Sciatic nerve (tissue), 2 donors: ENCODE measurements at places on chromosomes 1 and 21. TPM values are rescaled to one million over a fixed set of nuclear protein-coding genes. Genes with fewer than 3 reads are reported as not detected.

NCF2 gene
- total RNA-seq = 29.6 TPM

GRCh38 chr1:158675563-158676323 lies 10.8 kb downstream of the SPTA1 start:
- no peak for DNase-seq

MATN1 gene
- 0.18 TPM for total RNA-seq

DNA sequence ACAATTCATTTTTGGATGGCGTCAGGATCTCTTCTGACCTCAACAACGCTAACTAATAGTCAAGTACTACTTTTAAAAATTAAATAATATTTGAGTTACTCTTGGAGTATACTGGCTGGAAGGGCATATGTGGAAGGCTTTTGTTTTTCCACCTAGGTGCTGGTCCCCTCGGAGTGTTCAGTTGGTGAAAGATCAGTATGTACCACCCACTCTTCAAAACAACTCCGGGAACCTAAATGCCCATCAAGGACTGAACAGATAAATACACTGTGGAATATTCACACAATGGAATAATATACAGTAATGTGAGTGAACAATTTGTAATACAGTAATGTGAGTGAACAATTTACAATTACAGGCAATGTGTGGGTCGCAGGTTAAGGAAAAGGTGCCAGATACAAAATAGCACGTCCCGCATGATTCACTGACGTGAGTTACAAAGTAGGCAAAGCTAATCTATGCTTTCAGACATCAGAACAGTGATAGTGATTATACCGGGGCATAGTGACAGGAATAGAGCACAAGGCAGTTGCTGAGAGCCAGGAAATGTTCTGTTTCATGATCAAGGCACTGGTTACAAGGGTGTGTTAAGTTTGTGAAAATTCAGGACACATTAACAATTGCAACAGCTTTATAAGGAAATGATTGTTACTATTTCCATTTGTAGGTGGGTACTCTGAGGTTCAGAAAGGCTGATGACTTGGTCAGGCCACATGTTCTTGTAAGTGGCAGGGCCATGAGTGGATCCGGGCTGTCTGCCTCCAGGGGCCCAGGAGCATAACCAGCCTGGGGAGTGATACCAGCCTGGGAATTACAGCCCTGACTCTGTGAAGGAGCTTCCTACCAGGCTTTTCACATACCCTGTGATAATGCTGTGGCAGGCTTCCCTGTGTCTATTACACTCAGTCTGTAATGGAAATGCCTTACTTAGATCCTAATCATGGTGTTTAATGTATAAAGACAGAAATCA lies 59.3 kb upstream of the ABCD3 start:
- DNase-seq = no peak

CD164L2 gene
- not detected for total RNA-seq

DNA sequence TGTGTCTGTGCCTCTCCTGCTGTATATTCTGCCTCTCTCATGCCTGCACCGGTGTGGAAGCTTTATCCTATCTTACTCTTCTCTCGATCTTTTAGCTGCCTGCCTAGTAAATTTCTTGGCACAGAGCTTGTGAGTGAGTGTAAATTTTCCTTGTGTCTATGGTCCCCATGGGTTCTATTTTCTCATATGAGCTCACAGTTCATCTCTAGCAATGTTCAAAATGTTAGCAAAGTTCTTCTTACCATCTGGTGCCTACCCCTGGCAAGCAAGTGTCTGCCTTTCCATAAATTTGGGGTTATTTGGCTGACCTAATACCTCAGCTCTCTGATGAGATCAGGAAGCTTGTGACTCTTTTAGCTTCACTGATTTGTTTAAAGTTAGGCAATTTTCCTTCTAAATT lies 572.1 kb upstream of the BRINP3 start:
- no peak for DNase-seq

SPEN gene
- total RNA-seq = 97.7 TPM

- DNase-seq = no peak
Observed at GRCh38 chr1:198918920-198919319, 280.1 kb downstream of the PTPRC start.

FCRL1 gene
- 1.4 TPM for total RNA-seq

DNA sequence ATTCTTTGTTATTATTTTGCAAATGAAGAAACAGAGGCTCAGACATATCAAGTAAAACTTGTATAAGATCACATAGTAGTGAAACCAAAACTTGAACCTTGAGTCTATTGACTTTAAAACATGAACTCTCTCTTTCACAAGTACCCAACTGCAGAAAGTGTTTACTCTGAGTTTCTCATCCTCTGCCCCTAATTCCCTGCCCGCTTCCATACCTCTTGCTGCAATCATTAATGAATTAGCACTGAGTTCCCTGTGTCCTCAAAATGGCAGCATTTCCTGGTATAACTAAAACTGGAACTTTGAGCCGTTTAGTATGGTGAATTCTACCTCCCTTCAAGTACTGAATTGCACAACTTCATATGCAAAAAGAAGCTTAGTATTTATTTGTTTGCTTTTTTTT lies 147.7 kb upstream of the DNAH14 start:
- DNase-seq = no peak

BTG2 gene
- 83.5 TPM for total RNA-seq

- no peak for DNase-seq
Observed at GRCh38 chr1:7380712-7381111, 390.4 kb upstream of the VAMP3 start.

SPRR2G gene
- not detected for total RNA-seq

- no peak for DNase-seq
Observed at GRCh38 chr1:211493876-211494653, 2.1 kb upstream of the RD3 start.
